ENCODE measurements at places on chromosomes 3 and 15.

- DNase-seq: peak; percentile 86
These were observed at the start of gene FANCD2 for GRCh38 chr3:10026084-10026890. FANCD2 (plus strand) TSS chr3:10026437; CDS start chr3:10028658, 2,221 bp downstream.

DNA sequence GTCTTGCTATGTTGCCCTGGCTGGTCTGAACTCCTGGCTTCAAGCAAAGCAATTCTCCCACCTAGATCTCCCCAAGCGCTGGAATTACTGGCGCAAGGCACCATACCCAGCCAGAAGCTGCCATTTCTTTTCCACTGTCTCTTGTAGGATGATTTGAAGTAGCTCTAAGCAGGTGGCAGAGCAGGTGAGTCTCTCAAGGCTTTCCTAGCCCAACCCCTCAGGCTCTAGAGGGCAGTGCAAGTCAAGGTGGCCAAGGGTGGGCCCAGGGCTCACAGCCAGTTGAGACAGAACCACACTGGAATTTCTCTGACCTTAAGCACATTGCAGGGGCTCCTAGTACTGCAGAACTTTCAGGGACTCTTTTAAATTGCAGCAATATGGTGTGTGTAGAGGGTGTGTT is 15.6 kb upstream of the DAG1 start:
- peak; percentile 20 for DNase-seq

- no peak for DNase-seq
These were observed 47.4 kb downstream of the EXOG start for GRCh38 chr3:38543586-38543985.

- no peak for DNase-seq
These were observed 44.7 kb upstream of the GOLM2 start for GRCh38 chr15:44243829-44244228.

- no peak for DNase-seq
These were observed 121.1 kb downstream of the OXSM start for GRCh38 chr3:25910997-25911396.

- no peak for DNase-seq
These were observed 390 bp upstream of the AP2M1 start for GRCh38 chr3:184174284-184174645.
